ENCODE measurements at places on chromosomes 2 and 18. TPM values are rescaled to one million over a fixed set of nuclear protein-coding genes. Genes with fewer than 3 reads are reported as not detected.

GRCh38 chr2:237858294-237859081 lies 935 bp upstream of the RAMP1 start:
- peak; percentile 83 for DNase-seq
- no peaks in the 10 kb centered on the region for H3K4me1 ChIP-seq
- H3K4me3 ChIP-seq = peak overlapping the region; percentile 79
- peaks cover 9% of the 10 kb centered on the region for H3K27me3 ChIP-seq
- H3K36me3 ChIP-seq = peaks cover 2% of the 10 kb centered on the region
- no peak overlapping the region for H3K27ac ChIP-seq

GRCh38 chr2:178756343-178756742 lies 50.9 kb downstream of the TTN start:
- H3K27me3 ChIP-seq = no peaks in the 10 kb centered on the region
- H3K36me3 ChIP-seq = no peaks in the 10 kb centered on the region
- DNase-seq = no peak
- no peaks in the 10 kb centered on the region for H3K4me1 ChIP-seq
- H3K27ac ChIP-seq = no peak overlapping the region

DNA sequence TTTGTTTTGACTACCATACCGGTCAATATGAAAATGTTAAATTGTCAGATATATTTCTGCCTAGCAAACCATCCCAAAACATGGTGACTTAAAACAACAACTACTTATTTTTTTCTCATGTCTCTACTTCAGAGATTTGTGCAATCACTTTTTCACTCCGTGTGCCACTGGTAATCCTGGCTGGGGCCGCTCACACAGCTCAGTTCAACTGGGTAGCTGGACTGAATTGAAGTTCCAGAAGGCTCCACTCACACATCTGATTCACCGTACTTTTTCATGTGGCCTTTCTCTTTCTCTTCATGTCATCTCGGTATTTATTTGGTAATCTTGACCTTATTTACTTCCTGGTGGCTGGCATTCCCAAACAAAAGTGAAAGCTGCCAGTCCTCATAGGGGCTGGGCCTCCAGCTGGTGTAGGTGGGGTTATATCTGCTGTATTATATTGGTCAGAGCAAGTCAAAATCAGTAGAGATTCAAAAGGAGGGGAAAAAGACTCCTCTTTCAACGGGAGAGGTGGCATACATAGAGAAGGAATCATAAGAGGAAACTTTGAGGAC lies 513.9 kb upstream of the NXPH2 start:
- no peaks in the 10 kb centered on the region for H3K36me3 ChIP-seq
- no peak for DNase-seq
- H3K4me3 ChIP-seq = no peak overlapping the region
- H3K4me1 ChIP-seq = no peaks in the 10 kb centered on the region
- no peak overlapping the region for H3K27ac ChIP-seq

EPB41L3 gene
- total RNA-seq = 14.3 TPM

- no peak overlapping the region for H3K27ac ChIP-seq
- no peaks in the 10 kb centered on the region for H3K36me3 ChIP-seq
- H3K4me1 ChIP-seq = peaks cover 6% of the 10 kb centered on the region
- peaks cover 42% of the 10 kb centered on the region for H3K27me3 ChIP-seq
- DNase-seq = no peak
- H3K4me3 ChIP-seq = no peak overlapping the region
Observed at GRCh38 chr18:902229-902628, 2.4 kb upstream of the ADCYAP1 start.

GRB14 gene
- total RNA-seq = 7.6 TPM

GRCh38 chr2:9097239-9097638 lies 93.8 kb upstream of the MBOAT2 start:
- no peak overlapping the region for H3K27ac ChIP-seq
- H3K4me1 ChIP-seq = no peaks in the 10 kb centered on the region
- no peak for DNase-seq
- H3K27me3 ChIP-seq = no peaks in the 10 kb centered on the region
- H3K36me3 ChIP-seq = no peaks in the 10 kb centered on the region

DNA sequence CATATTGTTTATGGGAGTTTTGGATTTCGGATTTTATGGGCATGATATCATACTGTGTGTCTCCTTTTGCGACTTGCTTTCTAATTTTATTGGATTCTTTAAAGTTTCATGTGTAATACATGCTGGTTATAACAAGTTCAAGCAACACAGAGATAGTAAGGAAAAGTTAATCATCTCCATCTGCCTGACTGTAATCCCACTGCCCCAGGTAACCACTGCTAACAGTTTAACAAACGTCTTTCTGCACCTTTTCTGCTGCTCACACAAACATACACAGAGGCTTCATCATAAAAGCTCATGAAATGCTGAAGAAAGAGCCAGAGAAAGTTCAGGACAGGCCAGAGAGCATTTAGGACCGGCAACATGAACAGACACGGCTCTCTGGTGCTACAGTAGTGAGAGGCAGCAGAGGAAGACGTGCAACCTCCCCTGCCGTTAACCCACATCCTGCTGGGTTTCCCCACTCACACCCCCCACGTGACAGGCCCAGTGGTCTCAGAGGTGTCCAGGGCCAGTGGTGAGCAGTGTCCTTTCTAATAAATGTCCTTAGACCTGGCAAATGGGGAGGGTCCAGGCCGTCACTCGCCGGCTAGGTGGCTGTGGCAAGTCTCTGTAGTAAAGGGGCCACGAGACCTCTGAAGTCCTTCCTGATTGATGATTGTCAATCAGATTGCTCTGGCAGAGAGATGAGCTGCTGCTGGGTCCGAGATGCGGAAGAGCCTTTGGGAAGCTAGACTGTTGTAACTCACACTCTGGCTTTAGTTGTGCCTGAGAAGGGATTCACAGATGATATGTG lies 43.0 kb upstream of the SLC1A4 start:
- no peaks in the 10 kb centered on the region for H3K27me3 ChIP-seq
- H3K4me1 ChIP-seq = no peaks in the 10 kb centered on the region
- H3K36me3 ChIP-seq = no peaks in the 10 kb centered on the region
- no peak overlapping the region for H3K27ac ChIP-seq

DSG4 gene
- total RNA-seq = not detected

SLC9A2 gene
- 0.04 TPM for total RNA-seq

ASB1 gene
- 49.4 TPM for total RNA-seq

GRCh38 chr18:62324917-62325805 lies at the start of gene TNFRSF11A:
Gene TNFRSF11A (plus strand): TSS chr18:62325310. CDS start chr18:62325353, 43 bp downstream.
- no peak within 1 kb of the TSS for H3K27ac ChIP-seq
- peaks cover 12% of the 10 kb centered on the region for H3K4me1 ChIP-seq
- DNase-seq = peak; percentile 77

MSGN1 gene
- total RNA-seq = not detected

DNA sequence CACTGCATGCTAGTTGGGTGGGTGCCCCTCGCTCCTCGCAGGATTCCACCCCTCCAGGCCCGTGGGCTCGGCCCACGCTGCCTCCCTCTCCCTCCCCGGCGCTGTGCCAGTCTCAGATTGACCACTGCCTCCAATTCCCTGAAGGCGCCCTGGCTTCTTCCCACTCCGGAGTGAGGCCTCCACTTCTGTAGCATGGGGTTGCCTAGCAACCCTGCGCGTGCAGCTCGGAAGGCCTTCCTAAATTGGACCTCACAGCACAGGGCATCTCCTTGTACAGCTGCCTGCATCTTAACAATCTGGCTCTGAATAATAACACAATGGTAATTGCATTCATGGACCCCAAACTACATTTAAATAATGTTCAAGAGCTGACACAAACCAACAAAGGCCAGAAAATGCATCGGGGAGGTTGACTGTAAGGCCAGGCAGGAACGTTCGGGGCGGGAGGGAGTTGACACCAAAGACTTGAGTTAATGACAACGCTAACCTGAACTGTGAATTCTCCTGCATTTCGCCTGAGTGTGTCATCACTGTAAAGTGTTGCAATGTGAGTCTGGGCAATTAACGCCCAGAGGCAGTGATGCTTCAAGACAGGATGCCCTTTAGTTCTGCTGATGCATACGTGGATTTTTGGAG lies 222.9 kb downstream of the ZBTB7C start:
- H3K4me1 ChIP-seq = peaks cover 1% of the 10 kb centered on the region
- no peak overlapping the region for H3K27ac ChIP-seq
- H3K27me3 ChIP-seq = no peaks in the 10 kb centered on the region
- peak; percentile 25 for DNase-seq

- no peak overlapping the region for H3K4me3 ChIP-seq
- H3K27ac ChIP-seq = no peak overlapping the region
Observed at GRCh38 chr2:3122525-3122924, 255.1 kb downstream of the EIPR1 start.

GRCh38 chr18:62105376-62105775 lies 81.5 kb downstream of the PIGN start:
- DNase-seq = no peak
- peaks cover 2% of the 10 kb centered on the region for H3K36me3 ChIP-seq
- H3K27me3 ChIP-seq = no peaks in the 10 kb centered on the region
- H3K4me3 ChIP-seq = no peak overlapping the region

AQP12A gene
- not detected for total RNA-seq

DNA sequence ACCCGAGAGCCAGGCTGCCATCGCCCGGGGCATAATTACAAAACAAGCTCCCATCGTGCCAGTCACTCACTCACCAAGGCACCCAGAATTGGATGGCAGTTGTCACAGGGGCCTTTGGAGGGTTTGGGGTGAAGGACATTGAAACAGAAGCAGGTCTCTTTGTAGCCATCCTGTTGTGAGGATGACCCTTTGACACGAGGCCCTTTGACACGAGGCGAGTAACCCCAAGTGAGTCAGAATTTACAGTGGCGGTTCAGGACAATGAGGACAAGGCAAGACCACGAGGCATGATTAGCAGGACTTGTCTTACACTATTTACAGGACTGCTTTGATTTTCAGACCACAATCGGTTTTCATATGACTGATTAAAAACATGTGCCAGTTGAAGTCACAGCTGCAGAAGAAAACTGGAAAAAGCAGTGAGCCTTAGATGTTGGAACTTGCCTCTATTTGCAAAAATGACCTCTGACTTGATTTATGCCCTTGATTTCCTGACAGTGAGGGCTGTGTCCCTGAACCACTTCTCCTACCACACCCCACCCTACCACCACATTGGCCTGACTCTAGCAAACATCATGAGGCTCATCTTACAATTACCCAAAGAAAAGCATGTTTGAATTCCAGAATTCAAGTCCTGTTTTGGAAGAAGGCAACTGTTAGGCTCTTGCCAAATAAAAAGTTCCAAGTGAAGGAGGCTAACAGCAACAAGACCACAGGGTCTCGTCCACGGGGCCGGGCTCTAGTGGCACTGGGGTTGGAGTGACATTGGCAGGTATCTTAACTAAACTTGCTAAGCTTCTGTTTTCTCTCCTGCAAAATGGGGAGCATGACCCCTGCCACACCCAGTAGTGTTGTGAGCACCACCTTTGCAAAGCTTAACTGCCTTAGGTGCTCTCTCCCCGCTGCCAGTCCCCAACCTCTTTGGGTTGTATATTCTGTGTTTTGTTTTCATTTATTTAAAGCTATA lies 64.4 kb upstream of the FOSL2 start:
- no peak for DNase-seq
- H3K36me3 ChIP-seq = no peaks in the 10 kb centered on the region
- H3K4me1 ChIP-seq = no peaks in the 10 kb centered on the region

DNA sequence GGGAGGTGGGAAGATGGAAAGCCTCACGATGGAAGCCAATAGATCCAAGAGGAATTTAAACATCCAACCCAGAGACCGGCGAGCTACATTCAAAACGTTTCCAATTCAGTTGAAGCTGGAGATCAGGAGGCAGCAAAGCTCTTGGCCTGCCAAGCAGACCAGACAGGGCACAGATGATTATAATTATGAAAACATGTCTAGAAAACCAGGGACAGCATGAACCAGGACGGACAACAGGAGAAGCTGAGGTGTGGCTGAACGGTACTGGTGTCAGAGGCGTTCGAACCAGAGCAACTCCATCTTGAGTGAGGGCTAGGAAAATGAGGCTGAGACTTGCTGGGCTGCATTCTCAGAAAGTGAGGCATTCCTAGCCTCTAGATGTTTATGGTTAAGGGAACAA lies 102.2 kb upstream of the CCDC150 start:
- H3K27ac ChIP-seq = no peak overlapping the region
- no peaks in the 10 kb centered on the region for H3K4me1 ChIP-seq
- no peak for DNase-seq

- DNase-seq = no peak
- peaks cover 8% of the 10 kb centered on the region for H3K4me1 ChIP-seq
- H3K27ac ChIP-seq = no peak overlapping the region
- H3K4me3 ChIP-seq = no peak overlapping the region
- H3K27me3 ChIP-seq = no peaks in the 10 kb centered on the region
- peaks cover 15% of the 10 kb centered on the region for H3K36me3 ChIP-seq
Observed at GRCh38 chr2:73993376-73993775, 8.7 kb downstream of the TET3 start.

KCNF1 gene
- 3.2 TPM for total RNA-seq

GRCh38 chr2:189492451-189492850 lies 51.2 kb downstream of the WDR75 start:
- H3K4me3 ChIP-seq = no peak overlapping the region
- DNase-seq = no peak
- no peak overlapping the region for H3K27ac ChIP-seq
- no peaks in the 10 kb centered on the region for H3K4me1 ChIP-seq
- no peaks in the 10 kb centered on the region for H3K27me3 ChIP-seq
- no peaks in the 10 kb centered on the region for H3K36me3 ChIP-seq

MBP gene
- 8.6 TPM for total RNA-seq

DNA sequence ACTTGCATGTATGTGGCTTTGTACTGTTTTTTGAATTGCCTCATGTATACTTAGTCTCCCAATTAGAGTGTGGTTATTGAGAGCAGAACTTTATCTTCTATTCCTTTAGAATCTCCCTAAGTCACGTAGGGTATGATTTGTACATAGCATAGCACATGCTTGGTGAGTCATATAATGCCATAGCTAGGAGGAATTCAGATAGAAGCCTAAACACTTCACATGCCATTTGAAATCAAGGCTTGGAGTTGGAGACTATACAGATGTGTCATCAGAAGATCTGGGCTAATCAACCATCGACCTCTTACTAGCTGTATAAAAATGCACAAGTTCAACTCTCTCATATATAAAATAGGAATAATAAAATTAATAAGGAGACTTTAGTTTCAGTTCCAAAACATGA lies 222.6 kb upstream of the ST6GAL2 start:
- H3K36me3 ChIP-seq = no peaks in the 10 kb centered on the region
- H3K4me3 ChIP-seq = no peak overlapping the region
- no peaks in the 10 kb centered on the region for H3K27me3 ChIP-seq
- DNase-seq = no peak
- H3K27ac ChIP-seq = no peak overlapping the region
- no peaks in the 10 kb centered on the region for H3K4me1 ChIP-seq

CNRIP1 gene
- 0.70 TPM for total RNA-seq
